ENCODE measurements at places on chromosomes 6 and 20.

- no peak for DNase-seq
Measured at GRCh38 chr6:80641591-80641990, 535.1 kb downstream of the BCKDHB start.

- no peak for DNase-seq
Measured at GRCh38 chr6:108029226-108029921, 45.2 kb downstream of the OSTM1 start.

- no peak for DNase-seq
Measured at GRCh38 chr20:417801-418342, 9.8 kb downstream of the RBCK1 start.

DNA sequence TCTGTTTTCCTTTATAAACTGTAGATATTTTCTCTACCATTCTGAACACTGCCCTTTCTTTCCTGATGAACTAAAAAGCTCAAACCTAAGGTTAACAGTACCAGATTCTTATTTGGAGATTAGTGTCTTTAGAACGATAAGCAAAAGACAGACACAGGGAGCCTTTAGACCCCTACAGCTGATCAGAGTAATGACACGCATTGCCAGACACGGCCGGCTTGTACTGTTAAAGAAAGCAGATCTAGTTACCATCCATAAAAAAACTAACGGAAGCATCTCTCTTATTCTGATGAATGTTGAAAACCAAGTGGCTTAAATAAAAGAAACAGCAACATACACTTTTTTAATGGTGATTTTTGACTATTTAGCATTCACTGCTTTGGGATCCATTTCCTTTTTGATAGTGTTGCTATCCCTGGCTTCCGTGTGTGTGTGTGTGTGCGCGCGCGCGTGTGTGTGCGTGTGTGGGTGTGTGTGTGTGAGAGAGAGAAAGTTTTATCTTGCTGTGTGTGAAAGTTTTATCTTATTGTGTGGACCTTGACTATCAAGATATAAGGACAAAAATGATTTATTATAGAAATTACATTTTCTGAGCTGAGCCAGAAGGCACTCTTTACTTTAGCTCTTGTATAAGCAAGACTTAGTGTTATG, 95.6 kb upstream of the SLC35B3 start:
- DNase-seq: no peak

GRCh38 chr6:100761841-100762240, 119.3 kb downstream of the ASCC3 start:
- no peak for DNase-seq
